ENCODE measurements at places on chromosomes 3 and 15. TPM values are rescaled to one million over a fixed set of nuclear protein-coding genes. Genes with fewer than 3 reads are reported as not detected.

Gene PLXNB1
- 70.9 TPM for total RNA-seq

DNA sequence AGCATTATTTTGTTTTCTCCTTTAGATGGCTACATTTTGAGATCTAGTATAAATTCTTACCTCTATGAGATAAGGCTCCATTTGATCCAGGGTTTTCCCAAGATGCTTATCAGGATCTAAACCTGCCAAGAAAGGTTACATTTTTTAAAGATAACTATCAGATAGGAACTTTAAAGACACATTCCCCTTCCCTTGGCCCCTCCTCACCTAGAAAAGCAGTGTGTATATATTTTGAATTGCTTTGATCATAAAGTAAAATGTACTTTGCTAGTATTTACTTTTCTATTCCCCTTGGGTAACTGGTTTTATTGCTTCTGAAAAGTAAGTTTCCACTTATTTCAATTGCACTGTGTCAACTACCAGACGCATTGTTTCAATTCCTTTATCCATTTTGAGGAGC lies 135.2 kb downstream of the DPH6 start:
- H3K4me1 ChIP-seq, result no peaks in the 10 kb centered on the region
- DNase-seq, result no peak
- no peak overlapping the region for H3K4me3 ChIP-seq
- H3K36me3 ChIP-seq, result no peaks in the 10 kb centered on the region
- no peaks in the 10 kb centered on the region for H3K27me3 ChIP-seq

GRCh38 chr3:136070953-136071949 lies 105.7 kb downstream of the PPP2R3A start:
- H3K27me3 ChIP-seq, result no peaks in the 10 kb centered on the region
- H3K27ac ChIP-seq, result no peak overlapping the region
- no peak overlapping the region for H3K4me3 ChIP-seq
- H3K4me1 ChIP-seq, result peaks cover 2% of the 10 kb centered on the region

GRCh38 chr3:64971602-64972001 lies 283.8 kb upstream of the ADAMTS9 start:
- H3K4me3 ChIP-seq, result no peak overlapping the region
- no peak for DNase-seq
- no peaks in the 10 kb centered on the region for H3K36me3 ChIP-seq
- H3K4me1 ChIP-seq, result peaks cover 6% of the 10 kb centered on the region

GRCh38 chr15:98727115-98728040 lies 79.0 kb downstream of the IGF1R start:
- peak; percentile 85 for DNase-seq
- H3K36me3 ChIP-seq, result no peaks in the 10 kb centered on the region
- no peak overlapping the region for H3K4me3 ChIP-seq
- H3K27ac ChIP-seq, result peak overlapping the region; percentile 57

Gene PPP1R14D
- not detected for total RNA-seq

Gene GPR62
- 0.83 TPM for total RNA-seq

Measured in ovary (tissue), 10 donors.